Pulmonary artery endothelial cell (primary cell): ENCODE measurements at places on chromosomes 5 and 9. TPM values are rescaled to one million over a fixed set of nuclear protein-coding genes. Genes with fewer than 3 reads are reported as not detected.

DNA sequence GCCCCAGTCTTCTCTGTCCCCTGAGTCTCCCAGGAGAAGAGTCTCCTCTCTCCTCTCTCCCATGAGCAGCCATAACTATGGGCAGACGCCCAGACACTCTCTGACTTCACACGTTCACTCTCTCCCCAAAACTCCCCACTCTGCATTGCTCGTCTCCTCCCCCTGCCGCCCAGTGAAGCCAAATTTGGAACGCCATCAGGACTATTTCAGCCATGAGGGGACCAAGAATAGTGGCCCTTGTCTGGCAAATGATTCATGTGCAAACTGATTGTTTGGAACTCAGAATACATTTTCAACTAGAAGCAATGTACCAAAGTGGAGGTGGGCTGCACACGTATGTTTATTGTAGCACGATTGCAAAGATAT lies 20.9 kb downstream of the CMBL start:
- no peak for DNase-seq

DNA sequence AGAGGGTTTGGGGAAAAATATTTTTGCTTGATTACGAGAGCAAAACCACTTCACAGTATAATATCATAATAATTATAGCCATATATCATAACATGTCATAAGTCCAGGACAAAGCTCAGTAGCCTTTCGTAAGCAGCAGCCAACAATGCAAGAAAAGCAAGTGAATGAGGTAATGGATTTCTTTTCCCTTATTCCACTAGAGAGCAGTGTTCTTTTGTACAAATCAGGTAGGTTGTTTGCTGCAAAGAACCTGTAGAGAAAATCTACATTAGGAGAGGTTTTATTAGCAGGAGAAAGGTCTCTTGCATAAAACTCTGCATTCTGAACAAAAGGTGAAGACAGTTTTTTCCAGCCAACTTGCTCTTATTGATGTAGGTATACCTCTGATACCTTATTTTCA lies 1033.4 kb downstream of the TLE4 start:
- DNase-seq: no peak

Gene FANCC
- total RNA-seq: 5.1 and 6.7 TPM in 2 replicates

Gene RASGEF1C
- not detected in 2 replicates for total RNA-seq

- DNase-seq: no peak
These were observed 33.7 kb downstream of the PTGES start for GRCh38 chr9:129719135-129719534.

Gene LPAR1
- total RNA-seq: 0.04 and 0.07 TPM in 2 replicates

Gene INSYN2B
- total RNA-seq: 8.8 and 21.4 TPM in 2 replicates

GRCh38 chr5:157137691-157138090 lies 5.0 kb downstream of the MED7 start:
- no peak for DNase-seq
